ENCODE measurements at places on chromosomes 1 and 21.

- DNase-seq = peak; percentile 52
Measured at GRCh38 chr1:153465811-153466636, 5.6 kb upstream of the S100A7 start.

DNA sequence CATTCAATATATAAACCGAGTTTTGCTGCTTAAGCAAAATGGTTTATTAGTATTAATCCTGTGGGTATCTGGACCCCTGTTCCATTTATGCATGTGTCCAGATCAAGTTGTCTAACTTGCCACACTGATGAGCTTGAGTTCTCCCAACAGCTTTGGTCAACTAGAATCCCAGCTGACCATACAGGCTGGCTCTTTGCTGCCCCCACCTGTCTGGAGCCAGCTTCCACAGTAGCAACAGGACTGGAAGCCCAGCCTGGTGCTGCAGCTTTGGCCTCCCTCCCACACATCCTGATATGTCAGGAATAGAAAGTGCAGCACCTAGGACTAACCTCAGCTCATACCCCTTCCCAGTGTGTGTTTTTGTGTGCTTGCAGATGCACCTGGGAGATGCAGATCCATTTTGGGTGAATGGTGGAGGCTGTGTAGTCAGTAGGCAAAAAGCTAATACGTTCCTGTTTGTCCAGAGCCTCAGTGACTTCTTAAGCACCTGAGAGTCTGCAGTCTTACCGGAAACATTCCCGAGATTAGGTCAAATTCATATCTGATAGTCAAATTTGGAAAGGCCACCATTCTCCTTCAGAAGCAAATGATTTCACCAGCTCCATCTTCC is 40.9 kb upstream of the BEND5 start:
- DNase-seq = peak; percentile 37

DNA sequence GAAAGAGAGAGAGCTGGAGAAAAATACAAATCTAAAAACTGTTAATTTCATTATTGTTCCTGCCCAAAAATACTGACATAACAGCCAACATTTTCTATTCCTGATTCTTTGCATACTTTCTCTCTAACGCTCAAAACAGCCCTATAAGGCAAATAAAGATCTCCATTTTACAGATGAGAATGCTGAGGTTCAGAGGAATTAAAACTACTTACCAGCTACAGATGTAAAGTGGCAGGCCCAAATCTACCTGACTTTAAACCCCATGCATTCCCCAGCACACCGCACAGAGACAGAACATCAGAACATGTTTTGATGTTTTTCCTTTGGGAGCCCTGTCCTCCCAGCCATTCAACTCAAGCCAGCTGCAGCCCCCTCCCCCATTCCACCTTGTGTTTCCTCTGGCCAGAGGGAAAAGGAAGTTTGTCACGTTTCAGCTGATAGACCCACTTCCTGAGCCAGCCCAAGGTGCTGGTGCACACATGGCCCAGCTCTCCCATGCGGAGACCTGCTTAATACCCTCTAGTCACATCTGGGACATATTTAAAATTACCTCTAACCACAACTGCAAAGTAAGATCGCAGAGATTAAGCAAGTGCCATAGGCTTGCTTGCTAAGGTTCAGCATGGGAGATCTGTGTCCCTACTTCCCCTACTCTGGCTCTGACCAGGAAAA is 133.1 kb upstream of the NFIA start:
- no peak for DNase-seq

GRCh38 chr1:36176106-36176949 is 20.4 kb downstream of the MAP7D1 start:
- DNase-seq = no peak

- no peak for DNase-seq
Measured at GRCh38 chr1:107874221-107874620, 90.8 kb downstream of the VAV3 start.

- DNase-seq = no peak
Measured at GRCh38 chr1:227917081-227917950, 30.4 kb downstream of the WNT9A start.

DNA sequence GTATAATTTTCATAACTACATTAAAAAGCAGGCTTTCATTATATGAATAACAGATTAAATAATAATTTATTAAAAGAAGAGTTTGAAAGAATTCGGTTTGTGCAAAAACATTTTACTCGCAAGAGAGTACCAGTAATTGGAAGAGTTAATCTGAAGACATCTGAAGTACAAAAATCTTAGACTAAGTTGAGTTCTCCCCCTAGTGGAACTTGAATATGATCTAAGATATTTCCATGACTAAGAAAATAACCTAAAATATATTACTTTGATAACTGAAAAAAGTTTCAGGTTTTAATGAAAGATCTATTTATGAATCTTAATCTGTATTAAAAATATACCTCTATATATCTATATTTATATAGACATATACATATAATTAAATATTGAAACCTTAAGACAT is 112.5 kb upstream of the GFI1 start:
- no peak for DNase-seq

GRCh38 chr1:203271018-203271743 is 34.1 kb upstream of the BTG2 start:
- DNase-seq = no peak

- DNase-seq = no peak
Measured at GRCh38 chr1:225657462-225657989, 4.6 kb upstream of the ENAH start.

DNA sequence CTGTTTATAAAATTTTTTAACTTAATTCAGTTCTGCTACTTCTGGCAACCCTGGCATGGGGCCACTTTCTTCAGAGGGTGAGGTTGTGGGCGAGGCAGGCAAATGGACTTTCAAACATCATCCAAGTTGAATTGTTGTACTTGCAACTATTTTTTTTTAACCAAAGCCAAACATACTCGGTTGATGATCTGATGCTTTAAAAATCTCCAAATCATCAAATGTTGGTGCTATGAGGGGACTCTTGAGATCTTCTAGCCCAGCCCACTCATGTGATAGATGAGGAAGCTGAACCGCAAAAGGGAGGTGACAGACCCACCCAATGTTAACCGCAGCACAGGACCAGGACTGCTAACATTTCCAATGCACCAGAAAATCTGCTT is 6.7 kb downstream of the SLC1A7 start:
- no peak for DNase-seq

Data from GM19239 (cell line).